Stimulated activated CD8-positive, alpha-beta memory T cell treated with anti-CD3 and anti-CD28 coated beads, Interleukin-4, amount 100 ng/mL, for 24 hours (primary cell): ENCODE measurements at places on chromosomes 5 and 9.

GRCh38 chr5:5881294-5881693 lies 458.8 kb downstream of the ICE1 start:
- DNase-seq, result no peak

DNA sequence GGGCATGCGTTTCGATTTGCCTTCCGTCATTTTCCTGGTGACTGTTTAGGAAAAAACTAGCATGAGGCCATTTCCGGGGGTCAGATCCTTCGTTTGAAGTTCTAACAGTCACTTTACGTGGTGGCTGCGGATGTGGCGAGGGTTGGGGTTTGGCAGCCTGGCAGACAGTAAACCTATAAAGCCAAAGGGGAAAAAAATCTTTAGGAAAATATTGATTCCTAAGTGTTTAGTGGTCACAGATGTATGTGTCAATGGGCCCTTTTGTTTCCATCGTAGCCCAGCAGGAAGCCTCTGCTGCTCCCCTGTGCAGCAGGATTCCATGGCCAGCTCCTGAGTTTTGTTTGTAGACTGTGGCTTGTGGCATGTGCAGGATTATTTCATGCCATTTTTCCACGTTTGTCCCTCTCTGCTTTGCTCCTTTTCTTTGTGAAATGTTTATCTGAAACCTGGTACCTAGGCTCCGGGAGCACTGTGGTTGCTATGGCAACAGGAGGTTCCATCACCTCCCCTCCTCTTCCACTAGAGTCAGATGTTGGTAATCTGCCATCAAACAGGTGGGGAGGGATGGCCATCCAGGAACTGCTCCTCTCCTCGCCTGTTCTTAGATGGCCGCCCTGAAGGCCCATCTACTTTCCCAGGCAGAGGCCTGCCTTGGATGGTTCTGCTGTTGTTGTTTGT lies 202.3 kb downstream of the AOPEP start:
- DNase-seq, result no peak

DNA sequence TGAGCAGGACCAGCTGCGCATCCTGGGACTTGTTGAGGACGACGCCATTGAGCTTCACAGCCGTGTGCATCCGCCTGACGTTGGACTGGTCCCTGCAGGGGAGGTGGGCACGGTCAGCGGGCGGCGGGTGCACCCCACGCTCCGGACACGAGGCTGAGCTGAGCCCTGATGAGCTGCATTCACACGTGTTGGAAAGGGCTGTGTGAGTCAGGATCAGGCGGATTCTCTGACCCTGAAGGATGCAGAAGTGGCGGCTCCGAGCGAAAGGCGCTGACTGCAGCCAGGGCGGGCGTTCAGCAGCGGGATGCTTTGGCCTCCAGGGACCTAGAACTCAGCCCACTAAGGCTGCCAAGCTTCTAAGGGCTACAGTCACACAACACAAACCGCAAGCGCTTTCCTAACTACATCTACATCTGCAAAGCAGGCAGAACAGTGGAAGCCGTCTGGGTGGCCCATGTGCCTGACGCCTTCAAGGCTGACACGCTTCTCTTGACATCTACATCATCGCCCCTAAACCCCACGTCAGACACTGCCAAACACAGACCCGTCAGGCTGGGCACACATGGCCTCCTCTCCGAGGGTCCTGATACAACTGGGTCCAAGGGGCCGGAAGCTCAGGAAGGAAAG lies 44.9 kb downstream of the NKD2 start:
- DNase-seq, result no peak

DNA sequence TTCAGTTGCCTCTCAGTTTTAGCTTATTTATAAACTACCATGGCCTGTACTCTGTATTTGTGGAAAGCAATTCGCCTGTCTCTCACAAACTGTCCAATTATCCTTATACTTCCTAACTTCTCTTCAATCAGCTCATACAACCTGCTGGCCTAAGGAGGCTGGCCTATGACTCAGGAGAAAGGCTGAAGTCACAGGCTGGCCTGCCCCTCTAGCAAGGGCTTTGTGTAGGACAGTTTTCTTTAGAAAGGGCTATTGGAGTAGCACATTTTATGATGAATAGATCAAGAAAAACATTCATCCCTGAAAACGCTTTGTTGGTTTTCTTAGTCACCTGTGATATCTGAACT lies 988.7 kb upstream of the ARRDC3 start:
- DNase-seq, result no peak

GRCh38 chr9:136939431-136939995 lies 5.0 kb downstream of the FBXW5 start:
- DNase-seq, result no peak

DNA sequence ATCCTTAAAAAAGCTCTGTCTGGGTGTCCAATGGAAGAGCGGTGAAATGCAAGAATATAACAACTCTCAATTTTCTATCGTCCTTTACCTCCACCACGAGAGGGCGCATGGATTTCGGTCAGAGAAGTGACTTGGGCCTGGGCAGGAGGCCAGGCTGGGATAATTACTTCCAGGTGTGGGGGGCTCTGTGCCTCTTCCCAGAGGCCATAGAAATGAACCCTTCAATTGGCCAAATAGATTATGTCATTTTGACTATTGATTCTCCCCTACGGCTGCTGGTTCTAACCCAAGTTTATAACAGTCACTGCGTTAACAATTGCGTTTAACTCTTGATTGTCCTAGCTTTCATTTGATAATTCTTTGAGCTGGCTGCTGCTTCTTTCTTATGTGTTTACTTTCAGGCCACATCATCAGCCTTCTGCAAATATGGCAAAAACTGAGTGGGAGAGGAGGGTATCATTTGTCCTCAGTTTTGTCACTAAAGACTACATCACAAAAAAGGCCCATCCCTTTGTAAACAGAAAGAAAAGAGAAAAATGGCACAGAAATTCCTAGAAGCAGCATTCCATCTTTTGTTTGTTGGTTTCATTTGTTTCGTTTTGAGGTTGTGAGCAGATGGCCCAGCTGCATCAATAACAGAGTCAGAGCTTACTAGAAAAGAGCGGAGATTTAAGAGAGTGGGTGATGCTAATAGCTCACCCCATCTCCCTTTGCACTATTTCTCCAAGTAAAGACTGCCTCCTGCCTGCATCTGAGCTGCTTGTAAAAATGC lies 45.4 kb upstream of the ZFR start:
- peak; percentile 48 for DNase-seq

- DNase-seq, result no peak
Measured at GRCh38 chr5:73103870-73104299, 16.5 kb upstream of the TMEM171 start.

DNA sequence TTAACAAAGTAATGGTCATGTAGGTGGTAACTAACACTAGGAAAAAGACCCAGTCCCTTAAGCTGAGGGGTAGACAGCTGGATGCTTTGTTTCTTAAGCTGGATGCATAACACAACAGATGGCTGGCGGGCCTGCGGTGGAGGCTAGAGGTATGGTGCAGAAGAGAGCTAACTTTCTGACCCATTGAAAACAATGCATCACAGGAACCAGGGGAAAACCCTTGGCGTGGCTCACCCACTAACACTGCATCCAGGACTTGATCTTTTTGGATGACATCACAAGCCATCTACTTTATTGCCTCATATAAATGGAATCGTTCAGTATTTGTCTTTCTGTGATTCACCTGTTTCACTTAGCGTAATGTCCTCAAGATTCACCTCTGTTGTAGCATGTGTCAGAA lies 138.7 kb downstream of the AUH start:
- no peak for DNase-seq

GRCh38 chr5:23506329-23507236 lies 826 bp upstream of the PRDM9 start:
- no peak for DNase-seq

GRCh38 chr9:82940376-82940775 lies 122.6 kb downstream of the RASEF start:
- no peak for DNase-seq

GRCh38 chr5:159263569-159263905 lies 447 bp downstream of the UBLCP1 start:
- no peak for DNase-seq
